ENCODE measurements at places on chromosomes 4 and X. TPM values are rescaled to one million over a fixed set of nuclear protein-coding genes. Genes with fewer than 3 reads are reported as not detected.

GRCh38 chrX:109684136-109684535 lies 48.9 kb downstream of the ACSL4 start:
- no peak for DNase-seq

DNA sequence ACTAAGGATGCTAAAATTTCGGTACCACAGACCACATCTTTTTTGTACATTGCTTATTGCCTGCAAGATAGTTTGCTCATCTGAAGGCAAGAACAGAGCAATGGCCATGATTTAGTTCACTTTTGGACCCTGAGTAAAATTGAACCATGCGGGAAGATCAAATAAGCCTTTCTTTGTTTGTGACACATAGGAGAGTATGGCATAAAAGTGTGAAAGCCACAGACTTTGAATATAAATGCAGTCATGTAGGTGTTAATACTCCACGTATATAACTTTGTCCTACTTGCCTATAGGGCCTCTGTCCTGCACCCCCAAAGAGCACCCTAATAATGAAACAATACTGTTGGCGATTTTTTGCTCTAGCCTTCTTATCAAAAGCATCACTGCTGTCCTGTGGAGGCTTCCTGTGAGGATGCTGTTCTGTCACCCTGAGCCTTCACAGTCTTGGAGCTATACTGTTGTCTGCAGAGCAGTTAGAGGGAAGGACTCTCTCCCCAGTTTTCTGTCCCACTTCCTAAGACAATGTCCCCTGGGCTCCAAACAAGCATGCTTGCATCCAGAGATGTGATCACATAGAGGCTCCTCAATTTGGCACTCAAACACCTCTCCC lies 10.2 kb upstream of the CXCL13 start:
- DNase-seq, result no peak

Gene UGT2B17
- not detected for total RNA-seq

DNA sequence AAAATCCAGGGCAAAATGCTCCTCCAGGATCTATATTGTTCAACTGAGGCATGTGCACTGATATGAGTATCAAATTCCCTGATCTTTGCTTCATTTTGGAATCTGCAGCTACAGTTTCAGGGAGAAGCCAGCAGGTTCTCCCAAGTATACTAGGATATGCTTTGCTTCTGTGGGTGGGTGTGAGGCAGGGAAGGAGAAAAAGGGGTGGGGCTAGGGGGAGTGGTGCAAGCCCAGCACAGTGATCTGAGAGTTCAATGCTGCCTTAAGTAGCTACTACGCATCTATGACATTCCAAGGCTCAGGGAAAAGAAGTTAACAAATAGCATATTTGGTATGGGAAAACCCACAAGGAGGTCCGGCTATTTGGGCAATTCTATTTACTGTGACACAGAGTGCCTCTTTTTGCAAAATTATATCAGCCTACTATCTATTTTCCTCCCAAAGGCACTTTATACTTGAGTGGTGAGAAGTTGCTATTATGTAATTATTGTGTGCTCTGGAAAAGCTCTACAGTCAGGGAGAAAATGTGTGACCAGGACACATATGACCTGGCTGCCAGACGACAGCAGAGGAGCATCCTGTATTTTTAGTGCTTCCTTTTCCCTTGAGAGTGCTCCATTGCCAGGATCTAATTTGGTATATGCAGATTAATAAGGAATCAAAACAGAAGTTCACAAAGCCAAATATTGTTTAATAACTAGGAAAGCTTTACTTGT lies 162.0 kb downstream of the RNF150 start:
- DNase-seq, result no peak

Gene POLN
- total RNA-seq, result 3.9 TPM

- DNase-seq, result no peak
Observed at GRCh38 chr4:119663160-119663788, 34.7 kb upstream of the PDE5A start.

- DNase-seq, result no peak
Observed at GRCh38 chr4:186727169-186727976, 3.7 kb upstream of the FAT1 start.

Gene TCP11X2
- total RNA-seq, result 0.40 TPM

Gene NXF2B
- not detected for total RNA-seq

DNA sequence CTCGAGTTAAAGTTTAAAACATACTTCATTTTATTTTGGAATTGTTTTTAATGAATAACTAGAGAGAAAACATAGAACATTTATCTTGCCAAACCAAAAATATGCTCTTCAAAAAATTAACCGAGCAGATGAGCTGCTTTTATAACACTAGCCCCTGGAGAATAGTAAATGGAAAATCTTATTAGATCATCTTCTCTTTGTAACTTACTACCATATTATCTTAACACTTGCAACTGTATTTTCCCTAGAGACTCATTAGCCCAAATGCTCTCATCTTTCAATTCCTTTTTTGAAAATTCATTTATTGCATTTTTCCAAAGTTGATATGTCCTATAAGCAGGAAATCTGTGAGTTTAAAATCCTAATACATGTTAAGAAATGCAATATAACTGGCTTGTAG lies 143.3 kb downstream of the CAMK2D start:
- DNase-seq, result no peak

- no peak for DNase-seq
Observed at GRCh38 chrX:107624893-107625292, 3.4 kb upstream of the PRPS1 start.

Gene ANKRD37
- total RNA-seq, result 16.1 TPM

Gene PCDH10
- total RNA-seq, result not detected

DNA sequence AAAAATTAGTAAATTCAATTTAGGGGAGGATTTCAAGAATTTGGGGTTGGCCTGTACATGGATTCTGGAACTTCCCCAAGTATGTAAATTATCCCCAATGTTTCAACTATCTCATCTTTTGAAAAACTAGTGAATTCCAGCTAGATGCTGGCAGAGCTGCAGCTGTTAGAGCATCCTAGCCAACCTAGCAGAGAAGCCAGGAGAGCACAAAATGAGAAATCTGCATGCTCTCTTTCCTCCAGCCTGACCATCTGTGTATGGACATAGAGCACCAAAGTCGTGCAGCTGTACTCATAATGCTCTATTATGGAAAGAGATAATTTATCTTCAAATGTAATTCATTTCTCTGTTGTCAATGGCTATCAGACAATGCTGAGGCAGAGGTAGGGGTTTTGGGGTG lies 1217.7 kb downstream of the PCDH19 start:
- DNase-seq, result no peak

- DNase-seq, result peak; percentile 13
Observed at GRCh38 chr4:146520896-146521540, 722 bp downstream of the SLC10A7 start.

DNA sequence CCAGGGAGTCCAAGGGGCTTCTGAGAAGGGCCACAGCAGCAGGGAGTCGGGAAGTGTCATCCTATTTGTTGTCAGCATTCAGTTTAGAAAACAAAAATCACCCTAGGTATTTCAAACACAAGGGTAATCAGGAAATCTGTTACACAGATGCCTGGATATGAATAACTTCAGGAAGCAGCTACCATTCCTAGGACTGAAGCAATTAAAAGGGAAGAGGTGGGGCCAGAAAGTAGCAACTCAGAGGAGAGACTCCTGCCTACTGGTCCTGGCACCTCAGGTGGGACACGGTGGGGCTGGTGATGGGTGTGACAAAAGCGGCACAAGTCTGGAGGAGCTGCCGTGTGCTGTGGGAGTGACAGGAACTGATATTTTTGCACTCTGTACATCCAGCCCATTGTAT lies 107.9 kb downstream of the PDGFRA start:
- no peak for DNase-seq

DNA sequence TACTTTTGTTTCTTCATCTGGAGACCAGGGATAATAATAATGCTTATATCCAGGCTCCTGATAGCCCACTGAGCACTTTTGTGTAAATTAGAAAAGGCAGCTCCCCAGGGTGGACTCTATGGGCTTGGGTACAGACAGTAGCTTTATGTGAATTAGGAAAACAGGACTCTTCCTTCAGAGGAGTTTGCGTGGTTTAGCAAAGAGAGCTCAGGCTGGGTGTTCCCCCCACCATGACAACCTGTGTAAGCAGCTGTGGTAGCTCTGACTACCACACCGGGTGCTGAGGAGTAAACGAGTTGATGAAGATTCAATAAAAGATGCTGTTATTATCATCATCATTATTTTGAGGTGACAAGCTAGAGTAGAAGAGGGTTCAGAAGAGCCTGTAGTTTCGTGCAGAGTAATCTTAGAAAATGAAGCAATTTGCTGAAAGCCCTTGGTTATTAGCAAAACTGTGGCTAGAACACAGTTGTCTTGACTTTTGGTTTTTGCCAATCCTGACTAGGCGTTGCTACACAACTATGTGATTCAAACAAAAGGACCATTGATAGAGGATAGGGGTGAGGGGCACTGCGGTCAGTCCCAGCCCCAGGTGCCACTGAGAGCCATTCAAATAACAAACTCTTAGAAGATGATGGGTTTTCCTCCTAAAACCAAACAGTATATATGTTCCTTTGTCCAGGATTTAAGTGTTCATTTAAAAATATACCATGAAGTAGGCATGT lies 60.6 kb upstream of the LIMCH1 start:
- DNase-seq, result no peak

Gene PABPC4L
- not detected for total RNA-seq

DNA sequence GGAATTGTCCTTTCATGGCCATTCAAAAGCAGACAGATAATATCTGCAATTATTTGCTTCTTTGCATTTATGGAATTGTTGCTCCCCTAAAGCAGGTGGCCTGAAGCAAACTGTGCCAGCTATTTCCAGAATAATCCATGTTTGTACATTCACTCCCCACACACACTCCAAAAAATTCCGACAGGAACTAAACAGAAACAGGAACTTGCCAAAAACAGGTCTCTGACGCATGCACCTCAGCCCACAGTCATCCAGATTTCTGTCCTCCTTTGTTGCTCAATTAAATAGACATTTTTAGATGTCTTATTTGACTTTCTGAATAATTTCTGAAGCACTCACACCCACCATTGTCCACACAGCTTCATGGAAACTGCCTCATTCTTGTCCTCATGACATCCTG lies 71.5 kb upstream of the EDNRA start:
- DNase-seq, result no peak

- DNase-seq, result no peak
Observed at GRCh38 chrX:108257556-108257955, 166.0 kb downstream of the ATG4A start.

- no peak for DNase-seq
Observed at GRCh38 chr4:113383111-113383785, 333.8 kb downstream of the ANK2 start.

DNA sequence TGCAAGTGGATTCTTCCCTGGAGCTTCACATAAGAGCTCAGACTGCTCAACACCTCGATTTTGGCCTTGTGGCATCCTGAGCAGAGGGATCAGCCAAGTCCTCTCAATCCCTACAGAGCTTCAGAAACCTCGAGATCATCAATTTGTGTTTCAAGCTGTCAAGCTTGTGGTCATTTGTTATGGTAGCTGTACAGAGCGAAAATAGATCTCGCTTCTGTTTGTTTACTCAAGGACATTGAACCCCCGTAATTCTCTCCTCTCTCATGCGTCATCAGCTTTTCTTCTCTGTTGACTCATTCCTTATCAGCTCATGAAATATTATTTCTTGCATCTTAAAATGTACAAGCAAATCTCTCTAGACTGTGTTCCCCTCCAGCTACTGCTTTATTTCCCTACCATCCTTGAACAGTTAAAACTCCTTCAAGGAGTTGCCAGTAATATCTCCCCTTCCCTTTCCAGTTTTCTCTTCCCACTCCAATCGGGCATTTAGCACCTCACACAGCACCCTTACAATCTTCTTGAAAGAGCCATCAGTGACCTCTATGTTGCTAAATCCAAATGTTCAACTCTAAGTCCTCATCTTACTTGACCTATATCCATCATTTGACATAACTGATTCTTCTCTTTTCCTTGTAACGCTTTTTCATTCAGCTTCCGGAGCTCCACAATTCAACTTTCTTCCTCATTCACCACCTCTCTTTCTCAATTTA lies 106.2 kb upstream of the FAT1 start:
- DNase-seq, result no peak

- no peak for DNase-seq
Observed at GRCh38 chr4:39574946-39575345, 47.7 kb upstream of the UGDH start.

DNA sequence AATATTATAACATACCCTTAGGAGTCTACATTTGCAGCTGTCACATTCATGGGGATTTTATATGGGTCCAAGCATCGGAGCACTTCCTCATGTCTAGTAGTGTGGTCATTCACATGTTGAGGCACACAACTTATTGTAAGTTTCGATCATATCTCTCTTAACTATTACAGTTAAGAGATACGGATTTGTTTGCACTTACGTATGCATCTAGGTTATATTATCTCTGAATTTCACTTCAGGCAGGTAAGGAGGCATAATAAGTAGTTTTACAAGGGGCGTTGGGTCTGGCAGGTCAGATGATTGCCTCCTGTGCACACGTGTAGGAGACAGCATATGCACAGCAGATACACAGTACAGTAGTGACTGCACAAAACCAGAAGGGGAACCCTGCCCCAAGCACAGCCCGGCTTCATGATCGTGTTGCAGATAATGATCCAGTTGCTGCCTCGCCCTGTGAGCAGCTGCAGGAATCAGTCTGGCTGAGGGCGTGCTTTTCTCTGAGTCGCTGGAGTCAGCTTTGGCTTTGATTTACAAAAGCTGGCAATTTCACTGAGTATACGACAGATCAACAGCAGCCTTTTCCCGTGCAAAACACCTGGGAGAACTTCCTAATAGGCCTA lies 302.9 kb upstream of the GATB start:
- DNase-seq, result no peak

Gene WNK3
- total RNA-seq, result 0.15 TPM

Gene PNMA6F
- not detected for total RNA-seq

- peak; percentile 7 for DNase-seq
Observed at GRCh38 chr4:182916483-182917181, 554 bp downstream of the DCTD start.

DNA sequence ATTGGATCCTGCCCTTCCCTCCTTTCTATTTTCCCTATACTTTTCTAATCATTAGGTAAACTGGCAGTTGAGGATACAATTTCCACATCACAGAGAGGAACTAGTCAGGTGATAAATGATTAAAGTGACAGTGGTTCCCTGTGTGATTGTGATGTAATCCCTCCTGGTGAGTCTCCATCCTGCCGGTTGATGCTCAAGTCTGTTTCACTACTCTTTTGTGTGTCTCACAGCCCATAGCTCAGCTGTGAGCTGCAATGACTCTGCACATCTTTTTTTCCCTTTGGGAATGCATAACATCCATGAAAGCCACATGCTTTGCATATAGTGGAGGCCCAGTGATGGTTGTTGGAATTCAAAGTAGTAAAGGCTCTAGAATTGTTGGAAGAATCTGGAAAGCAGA lies 60.4 kb downstream of the CCNI start:
- no peak for DNase-seq

GRCh38 chr4:108287834-108288413 lies 119.2 kb upstream of the LEF1 start:
- no peak for DNase-seq

Gene EGFL6
- not detected for total RNA-seq

- no peak for DNase-seq
Observed at GRCh38 chr4:174218127-174218790, 65.2 kb downstream of the FBXO8 start.

Gene AMER1
- 3.2 TPM for total RNA-seq
